ENCODE measurements at places on chromosomes 16 and 17.
A peak's percentile ranks its signal among the peaks of the same experiment; 100 is the strongest.

DNA sequence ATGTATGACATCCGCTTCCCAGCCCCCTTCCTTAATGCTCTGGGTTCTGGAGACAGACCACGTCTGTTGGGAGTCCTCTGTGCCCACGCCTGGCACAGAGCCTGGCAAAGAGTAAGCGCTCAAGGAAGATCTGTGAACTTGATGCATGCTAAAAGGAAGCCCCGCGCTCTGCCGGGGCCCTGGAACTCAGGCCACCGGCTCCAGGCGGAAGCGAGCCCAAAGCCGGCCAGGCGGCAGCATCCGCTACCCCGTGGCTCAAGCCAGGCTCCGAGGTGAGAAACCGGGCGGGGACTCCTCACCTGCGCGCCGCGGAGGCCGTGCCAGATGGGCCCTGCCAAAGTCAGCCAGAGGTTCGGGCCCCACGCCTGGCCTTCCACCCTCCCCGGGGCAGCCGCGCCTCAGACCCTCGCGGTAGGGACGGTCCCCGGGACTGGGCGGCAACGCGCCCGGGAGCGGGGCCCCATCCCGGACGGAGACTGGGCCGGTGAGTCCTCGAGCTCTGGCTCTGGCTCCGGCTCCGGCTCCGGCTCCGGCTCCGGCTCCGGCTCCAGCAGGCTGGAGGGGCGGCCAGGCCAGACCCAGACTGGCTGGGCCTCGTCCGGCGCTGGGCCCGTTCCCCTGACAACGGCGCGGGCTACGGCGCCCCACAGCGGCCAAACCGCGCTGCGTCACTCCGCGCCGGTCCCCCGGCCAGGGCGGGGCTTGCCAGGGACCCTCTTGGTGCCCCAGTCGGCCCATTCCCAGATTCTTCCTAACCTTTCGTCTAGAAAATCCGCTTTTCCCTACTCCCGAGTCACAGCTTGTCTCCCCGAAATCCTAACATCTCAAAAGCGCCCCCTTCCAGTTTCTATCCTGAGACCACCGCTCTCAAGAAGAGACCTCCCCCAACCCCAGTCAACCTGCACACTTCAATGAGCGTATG is at the start of gene ZDHHC1:
Gene ZDHHC1 (minus strand): TSS at position 606 of the 922 bp plus-strand sequence. CDS start 8,702 bp downstream, outside the sequence.
- no peak for DNase-seq

DNA sequence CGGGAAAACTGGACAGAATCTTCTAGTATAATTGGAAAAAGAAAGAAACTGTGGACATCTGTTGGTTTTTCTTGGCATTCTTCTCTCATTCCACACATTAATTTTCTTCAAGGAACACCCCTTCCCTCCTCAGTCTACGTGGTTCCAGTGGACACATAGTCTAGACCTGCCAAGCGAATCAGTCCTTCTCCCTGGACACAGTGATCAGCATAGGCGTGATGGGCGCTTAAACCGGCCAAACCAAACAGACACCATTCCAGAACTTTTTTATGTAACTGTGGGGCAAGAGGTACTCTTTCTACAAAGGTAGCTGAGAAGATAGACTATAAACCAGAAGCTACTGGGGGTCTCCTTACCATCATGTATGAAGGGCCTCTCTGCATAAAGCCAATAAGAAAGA is 121.8 kb upstream of the COX10 start:
- no peak for DNase-seq

DNA sequence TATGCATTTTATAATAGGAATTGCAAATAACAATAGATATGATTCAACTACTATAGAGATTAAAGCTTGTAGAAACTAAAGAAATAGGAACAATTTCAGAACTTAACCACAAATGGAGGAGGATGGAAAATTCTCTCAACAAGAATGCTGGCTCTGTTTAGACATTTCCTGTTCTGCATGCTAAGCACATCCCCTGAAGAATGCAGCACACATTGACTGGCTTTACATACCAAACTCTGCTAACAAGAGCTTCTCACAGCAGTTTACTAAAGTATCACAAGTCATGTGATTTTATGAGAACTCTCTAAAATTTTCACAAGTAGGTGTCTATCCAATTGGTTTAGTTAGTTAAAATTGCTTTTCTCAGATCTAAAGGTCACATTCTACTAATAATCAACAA is 85.2 kb downstream of the SPAG9 start:
- peak; percentile 75 for DNase-seq

- DNase-seq = no peak
These were observed 1.3 kb downstream of the MAPK8IP3 start for GRCh38 chr16:1707193-1707790.

DNA sequence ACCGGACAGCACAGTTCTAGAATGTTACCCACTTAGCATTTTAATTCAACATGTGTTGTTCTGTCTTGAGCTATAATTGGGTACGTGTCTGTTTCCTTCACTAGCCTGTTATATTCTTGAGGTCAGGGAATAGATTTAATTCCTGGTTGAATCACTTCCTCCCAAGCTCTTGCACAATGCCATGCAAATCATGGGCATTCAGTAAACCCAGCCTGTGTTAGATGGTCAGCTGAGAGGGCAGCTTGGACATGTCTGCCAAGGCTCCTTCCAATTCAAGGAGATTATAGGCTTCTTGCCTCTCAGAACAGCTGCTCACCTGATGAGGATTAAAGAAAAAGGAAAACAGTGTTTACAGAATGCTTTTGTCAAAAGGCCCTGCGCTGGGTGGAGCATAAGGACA is 12.6 kb downstream of the C1QTNF1 start:
- DNase-seq = peak; percentile 80

GRCh38 chr17:29622337-29623282 is at the start of gene CORO6:
CORO6 (minus strand) TSS chr17:29622912; CDS start chr17:29621421, 1,491 bp downstream.
- DNase-seq = no peak

- no peak for DNase-seq
These were observed 7.3 kb upstream of the SLX4 start for GRCh38 chr16:3618769-3619141.

GRCh38 chr17:1485423-1486376 is 6.8 kb downstream of the MYO1C start:
- DNase-seq = no peak

- no peak for DNase-seq
These were observed at the start of gene ABHD15 for GRCh38 chr17:29566473-29567303. ABHD15 (minus strand) TSS chr17:29567037; CDS start chr17:29566966, 71 bp downstream.

DNA sequence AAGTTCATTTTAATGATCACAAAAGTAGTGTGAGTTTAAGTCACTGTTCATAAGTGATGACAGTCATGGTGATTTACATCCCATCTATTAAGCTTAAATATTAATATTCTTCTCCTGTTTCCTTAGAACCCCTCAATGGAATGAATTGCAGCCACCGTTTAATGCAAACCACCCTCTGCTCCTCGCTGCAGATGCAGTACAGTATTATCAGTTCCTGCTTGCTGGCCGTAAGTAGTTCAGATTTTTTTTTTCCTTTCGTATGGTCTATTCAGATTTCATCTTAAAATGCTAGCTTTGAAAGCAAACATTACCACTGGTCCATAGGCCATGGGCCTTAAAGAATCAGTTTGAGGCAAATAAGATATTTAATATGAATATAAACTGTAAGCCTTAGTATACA is 359.0 kb upstream of the TBX2 start:
- no peak for DNase-seq

DNA sequence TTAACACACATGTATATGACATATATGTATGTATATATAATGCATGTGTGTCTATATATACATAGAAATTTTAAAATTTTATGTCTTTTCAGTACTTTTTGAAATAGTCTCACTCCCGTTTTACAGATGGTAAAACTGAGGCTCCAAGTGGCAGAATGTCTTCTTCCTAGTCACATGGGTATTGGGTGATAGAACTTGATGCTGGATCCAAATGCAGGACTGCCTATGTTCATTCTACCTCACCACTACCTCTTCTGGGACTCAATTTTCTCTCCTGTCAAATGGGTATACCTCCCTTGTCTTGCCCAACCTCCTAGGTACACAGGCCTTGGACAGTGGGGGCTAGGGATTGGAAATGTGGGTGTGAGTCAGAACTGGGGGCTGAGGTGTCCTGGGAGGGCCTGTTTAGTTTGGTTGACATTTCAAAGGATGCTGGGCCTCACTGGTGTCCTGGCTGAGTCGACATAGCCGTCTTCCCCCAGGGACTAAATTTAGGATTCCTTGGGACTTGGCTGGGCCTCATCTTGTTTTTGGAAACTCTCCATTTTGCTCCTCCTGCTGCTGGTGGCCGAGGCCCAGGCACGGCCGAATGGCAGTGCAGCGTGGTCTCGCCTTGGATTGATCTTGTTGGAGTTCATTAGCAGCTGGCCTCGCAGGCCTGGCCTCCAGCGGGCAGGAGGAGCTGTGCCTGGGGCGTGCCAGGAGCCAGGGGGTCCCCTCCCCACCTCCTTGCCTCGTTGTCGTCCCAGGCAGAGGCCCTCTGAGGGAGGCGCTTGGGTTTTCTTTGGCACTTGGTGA is 25.9 kb downstream of the NKD1 start:
- DNase-seq = no peak

- DNase-seq = no peak
These were observed 3.3 kb downstream of the RARA start for GRCh38 chr17:40312131-40312731.

GRCh38 chr17:58253082-58253481 is 14.7 kb downstream of the LPO start:
- DNase-seq = no peak

DNA sequence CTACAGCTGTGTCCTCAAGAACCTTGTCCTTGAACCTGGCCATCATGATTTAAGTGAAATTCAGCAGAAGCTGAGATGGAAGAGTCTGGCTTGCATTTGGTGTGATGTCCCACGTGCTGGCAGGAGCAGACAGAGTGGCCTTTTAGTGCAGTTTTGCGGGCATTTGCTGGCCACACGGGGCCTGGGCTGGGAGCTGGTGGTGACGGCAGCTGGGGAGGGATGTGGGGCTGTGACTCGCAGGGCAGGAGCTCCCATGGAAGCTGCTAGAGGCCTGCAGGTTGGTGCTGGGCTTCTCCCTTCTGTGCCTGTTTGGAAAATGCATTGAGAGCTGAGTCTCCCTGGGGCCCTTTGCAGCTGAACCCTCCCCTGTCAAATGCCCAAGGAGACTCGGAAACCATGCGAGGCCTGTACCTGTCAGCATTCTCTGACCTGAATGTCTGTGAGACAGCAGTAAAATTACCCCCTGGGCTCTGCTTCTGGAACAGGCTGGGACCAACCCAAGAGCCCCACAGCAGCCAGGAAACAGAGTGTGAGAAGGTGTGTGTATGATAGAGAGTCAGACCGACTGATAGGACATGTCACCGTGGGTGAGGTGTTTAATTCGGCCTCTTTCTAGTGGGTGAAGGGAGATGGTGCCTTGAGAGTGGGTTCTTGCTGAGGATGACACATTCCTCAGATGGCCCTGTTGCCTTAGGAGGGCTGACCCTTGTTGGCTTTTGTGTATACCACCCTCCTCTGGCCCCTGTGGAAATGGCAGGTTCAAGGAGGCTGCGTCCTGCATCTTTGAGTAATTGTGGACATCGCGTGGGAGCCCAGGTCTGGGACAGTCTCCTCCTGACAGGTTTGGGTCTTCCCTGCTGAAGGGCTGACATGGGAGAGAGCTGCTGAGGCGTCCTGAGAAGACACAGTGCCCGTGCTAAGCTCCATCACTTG is 145.5 kb downstream of the MSI2 start:
- no peak for DNase-seq

GRCh38 chr17:1040216-1040600 is 43.3 kb downstream of the TIMM22 start:
- DNase-seq = no peak

GRCh38 chr17:57636274-57636673 is 108.8 kb downstream of the CCDC182 start:
- no peak for DNase-seq

GRCh38 chr17:17305281-17305801 is 2.2 kb downstream of the NT5M start:
- no peak for DNase-seq

DNA sequence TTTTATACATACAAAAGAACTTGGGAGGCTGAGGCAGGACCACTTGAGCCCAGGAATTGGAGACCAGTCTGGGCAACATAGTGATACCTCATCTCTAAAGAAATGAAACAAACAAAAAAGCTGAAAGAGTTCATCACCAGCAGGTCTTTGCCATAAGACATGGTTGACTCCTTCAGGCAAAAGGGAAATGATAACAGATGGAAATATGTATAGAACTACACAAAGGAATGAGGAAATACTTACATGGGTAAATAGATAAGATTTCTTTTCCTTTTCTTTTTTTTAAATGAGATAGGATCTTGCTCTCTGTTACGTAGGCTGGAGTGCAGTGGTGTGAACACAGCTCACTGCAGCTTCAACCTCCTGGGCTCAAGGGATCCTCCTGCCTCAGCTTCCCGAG is 165.3 kb downstream of the PARN start:
- DNase-seq = no peak

- no peak for DNase-seq
These were observed 167.1 kb upstream of the KIF2B start for GRCh38 chr17:53655591-53655990.

DNA sequence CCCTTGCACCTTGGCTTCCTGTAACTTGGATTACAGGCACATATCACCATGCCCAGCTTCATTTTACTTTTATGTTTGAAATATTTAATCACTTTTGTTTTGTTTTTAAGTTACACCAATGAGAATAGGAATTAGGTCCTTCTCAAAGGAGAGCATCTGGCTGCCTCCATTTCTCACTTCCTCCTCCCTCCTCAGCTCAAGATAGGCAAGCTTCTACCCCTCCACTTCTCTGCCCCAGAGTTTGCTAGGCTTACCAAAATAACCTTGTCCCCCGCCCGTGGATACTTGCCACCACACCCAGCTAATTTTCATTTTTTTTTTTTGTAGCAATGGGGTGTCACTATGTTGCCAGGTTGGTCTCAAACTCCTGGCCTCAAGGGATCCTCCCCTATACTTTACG is 17.9 kb downstream of the GABARAPL2 start:
- DNase-seq = no peak

DNA sequence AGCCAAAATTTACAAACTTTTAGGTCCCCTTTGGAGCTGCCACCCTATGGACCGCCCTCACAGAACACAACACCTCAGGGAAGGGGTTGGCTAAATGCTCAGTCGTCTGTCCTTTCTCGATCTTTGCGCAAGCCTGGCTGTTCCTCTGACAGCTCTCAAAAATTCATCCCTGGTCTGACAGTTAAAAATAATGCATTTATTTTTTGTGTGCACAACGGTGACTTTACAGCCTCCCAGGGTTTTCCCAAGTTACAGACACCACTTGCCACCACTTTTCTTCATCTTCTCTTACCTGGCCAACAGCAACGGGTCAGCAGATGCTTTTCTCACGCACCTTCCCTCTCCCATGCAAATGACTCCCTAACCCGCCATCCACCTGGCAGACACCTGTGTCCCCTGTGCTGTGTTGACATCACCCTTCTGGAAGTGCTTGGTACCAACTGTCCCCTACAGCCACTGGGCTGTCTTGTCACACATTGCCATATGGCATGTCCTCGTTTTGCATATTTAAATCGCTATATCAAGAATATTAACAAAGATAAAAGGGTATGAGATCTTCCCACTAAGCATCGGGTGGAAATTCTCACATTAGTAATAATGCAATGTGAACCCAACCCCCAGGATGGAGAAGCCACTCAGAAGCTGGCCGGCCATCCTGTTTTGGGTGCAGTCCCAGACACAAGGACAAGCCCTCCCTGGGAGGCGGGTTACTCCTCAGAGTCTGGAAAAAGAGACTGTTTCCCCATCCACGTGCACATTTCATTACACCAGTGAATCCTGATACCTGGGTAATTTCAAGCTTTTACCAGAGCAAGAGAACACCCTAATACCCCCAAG is 187.0 kb downstream of the ZFHX3 start:
- DNase-seq = no peak
